Right lobe of liver (tissue), 6 donors: ENCODE measurements at places on chromosomes 13 and 19. TPM values are rescaled to one million over a fixed set of nuclear protein-coding genes. Genes with fewer than 3 reads are reported as not detected.

GRCh38 chr13:109485136-109485794 is 301.1 kb downstream of the IRS2 start:
- H3K27me3 ChIP-seq, result no peaks in the 10 kb centered on the region
- H3K4me1 ChIP-seq, result no peaks in the 10 kb centered on the region
- no peak for DNase-seq
- no peak overlapping the region for H3K4me3 ChIP-seq

DNA sequence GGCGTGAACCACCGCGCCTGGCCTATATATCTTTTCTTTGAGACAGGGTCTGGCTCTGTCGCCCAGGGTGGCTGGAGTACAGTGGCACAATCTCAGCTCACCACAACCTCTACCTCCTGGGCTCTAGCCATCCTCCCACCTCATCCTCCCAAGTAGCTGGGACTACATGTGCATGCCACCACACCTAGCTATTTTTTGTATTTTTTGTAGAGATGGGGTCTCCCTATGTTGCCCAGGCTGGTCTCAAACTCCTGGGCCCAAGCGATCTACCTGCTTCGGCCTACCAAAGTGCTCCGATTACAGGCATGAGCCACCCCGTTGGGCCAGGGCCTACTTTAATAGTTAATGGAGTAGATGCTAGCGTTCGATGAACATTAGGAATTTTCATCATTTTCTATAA is 3.4 kb downstream of the TNPO2 start:
- H3K36me3 ChIP-seq, result peaks cover 14% of the 10 kb centered on the region
- no peaks in the 10 kb centered on the region for H3K27me3 ChIP-seq
- peaks cover 19% of the 10 kb centered on the region for H3K4me1 ChIP-seq
- no peak for DNase-seq

DNA sequence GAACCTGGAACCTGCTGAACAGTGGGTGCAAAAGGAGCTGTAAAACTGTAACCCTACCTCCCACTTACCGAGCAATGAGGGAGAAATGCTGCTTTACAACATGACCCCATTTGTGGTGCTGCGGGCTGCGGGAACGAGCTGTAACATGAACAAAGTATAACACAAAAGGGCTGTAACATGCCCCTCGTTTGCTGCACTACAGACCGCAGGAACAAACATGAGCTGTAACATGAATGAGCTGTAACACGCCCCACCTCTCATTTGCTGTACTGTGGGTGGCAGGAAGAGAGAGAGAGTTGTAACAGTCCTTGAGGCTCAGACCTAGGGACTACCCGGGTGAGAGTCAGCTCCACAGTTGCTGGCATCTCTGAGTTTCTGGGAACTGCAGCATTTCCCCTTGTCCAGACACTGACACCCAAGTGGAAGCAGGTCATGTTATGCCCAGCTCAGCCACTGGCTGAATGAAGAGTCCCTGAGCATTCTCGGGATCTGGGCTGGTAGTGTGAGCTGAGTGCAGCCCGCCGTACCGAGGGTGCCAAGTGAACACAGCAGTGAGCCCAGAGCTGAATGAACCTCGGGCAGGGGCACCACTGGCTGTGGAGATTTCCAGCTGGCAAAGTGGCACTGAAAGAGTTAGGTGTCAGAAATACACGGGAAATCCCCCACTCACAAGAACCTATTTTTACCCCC is 1385.3 kb upstream of the SPRY2 start:
- H3K36me3 ChIP-seq, result no peaks in the 10 kb centered on the region
- H3K4me1 ChIP-seq, result no peaks in the 10 kb centered on the region
- DNase-seq, result no peak
- H3K4me3 ChIP-seq, result no peak overlapping the region
- no peak overlapping the region for H3K27ac ChIP-seq

DNA sequence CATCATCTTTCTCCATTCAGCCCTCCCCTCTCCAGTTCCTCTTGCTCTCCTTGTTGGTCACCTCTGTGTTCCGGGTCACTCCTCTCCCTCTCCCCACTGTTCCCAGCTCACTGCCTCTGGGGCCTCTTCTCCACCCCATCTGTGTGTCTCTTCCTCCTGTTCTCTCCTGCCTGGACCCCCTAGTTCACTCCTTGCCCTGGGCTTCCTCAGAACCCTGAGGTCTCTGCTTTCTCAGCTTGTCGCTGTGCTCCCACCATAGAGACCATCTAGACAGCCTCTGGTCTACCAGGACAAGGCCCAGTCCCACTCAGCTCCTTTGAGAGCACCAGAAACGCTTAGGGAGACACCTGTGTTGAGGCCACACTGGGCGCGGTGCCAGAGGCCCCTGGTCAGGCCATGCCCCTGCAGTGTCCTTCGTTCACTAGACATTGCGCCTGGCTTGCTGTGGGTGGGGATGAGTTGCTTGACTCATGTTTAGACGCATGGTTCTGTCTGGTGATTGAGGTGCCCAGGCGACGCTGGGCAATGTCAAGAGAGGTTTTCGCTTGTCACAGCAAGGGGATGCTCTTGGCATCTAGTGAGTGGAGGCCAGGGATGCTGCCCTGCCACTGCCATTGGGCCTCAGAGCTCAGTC is 4.8 kb downstream of the LENG9 start:
- no peak for DNase-seq
- H3K4me1 ChIP-seq, result no peaks in the 10 kb centered on the region
- H3K27me3 ChIP-seq, result no peaks in the 10 kb centered on the region
- peaks cover 83% of the 10 kb centered on the region for H3K36me3 ChIP-seq

DNA sequence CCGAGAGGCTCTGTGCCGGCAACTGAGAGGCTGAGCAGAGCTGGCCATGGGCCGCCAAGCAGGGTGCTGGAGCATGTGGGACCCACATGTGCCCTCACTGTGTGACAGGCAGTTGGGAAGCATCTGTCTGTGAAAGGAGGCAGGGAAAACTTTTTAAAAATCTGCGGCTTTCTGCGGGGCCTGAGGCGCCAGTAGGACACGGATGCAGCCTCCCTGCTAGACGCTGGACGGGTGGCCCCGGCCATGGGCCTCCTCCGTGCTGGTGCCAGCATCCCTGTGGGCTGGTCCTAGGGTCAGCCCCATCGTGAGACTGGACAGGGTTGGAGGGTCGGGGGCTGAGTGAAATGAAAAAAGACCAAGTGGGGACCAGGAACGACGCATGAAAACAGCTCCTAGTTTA is 20.9 kb upstream of the DCUN1D2 start:
- no peak overlapping the region for H3K27ac ChIP-seq
- H3K4me3 ChIP-seq, result no peak overlapping the region
- H3K36me3 ChIP-seq, result peaks cover 7% of the 10 kb centered on the region
- no peak for DNase-seq
- no peaks in the 10 kb centered on the region for H3K4me1 ChIP-seq
- no peaks in the 10 kb centered on the region for H3K27me3 ChIP-seq

GRCh38 chr13:70386919-70387318 is 278.7 kb upstream of the KLHL1 start:
- H3K27ac ChIP-seq, result no peak overlapping the region
- no peak overlapping the region for H3K4me3 ChIP-seq
- H3K27me3 ChIP-seq, result no peaks in the 10 kb centered on the region
- H3K4me1 ChIP-seq, result peaks cover 11% of the 10 kb centered on the region
- H3K36me3 ChIP-seq, result no peaks in the 10 kb centered on the region

DNA sequence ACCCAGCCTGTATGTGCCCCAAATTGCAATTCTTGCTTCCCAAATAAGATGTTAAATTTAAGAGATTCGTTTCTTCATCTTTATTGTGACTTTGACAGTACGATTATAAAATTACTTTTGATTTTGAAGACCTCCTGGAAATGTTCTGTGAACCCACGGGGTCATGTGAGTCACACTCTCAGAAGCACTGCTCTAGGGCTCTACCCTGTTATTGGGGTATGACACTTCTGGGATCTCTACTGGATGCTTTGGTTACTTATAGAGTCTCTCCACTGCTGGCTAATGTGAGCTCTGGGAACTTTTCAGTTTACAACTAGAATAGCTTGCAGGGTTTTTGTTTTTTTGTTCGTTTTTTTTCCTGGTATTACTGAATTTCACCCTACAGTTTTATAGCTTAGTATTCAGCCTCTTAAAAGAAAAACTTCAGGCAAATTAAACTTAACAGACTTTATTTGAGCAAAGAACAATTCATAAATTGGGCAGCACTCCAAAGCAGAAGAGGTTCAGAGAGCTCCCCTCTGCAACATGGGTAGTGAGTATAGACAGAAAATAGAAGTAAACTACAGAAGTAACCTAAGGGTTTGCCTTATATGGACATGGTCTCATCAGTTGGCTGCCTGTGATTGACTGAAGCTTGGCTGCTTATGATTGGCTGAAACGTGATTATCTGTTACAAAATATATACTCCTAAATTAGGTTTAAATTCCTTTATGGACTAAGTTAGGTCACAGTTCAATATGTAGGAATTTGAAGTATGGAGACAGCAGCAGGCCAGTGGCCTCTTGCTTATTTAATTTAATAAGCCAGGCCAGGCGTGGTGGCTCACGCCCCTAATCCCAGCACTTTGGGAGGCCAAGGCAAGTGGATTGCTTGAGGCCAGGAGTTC is 28.5 kb upstream of the PSPC1 start:
- no peaks in the 10 kb centered on the region for H3K4me1 ChIP-seq
- H3K27me3 ChIP-seq, result no peaks in the 10 kb centered on the region
- no peak overlapping the region for H3K4me3 ChIP-seq
- no peak for DNase-seq

GRCh38 chr13:106350208-106350607 is 185.3 kb downstream of the EFNB2 start:
- H3K36me3 ChIP-seq, result no peaks in the 10 kb centered on the region
- no peaks in the 10 kb centered on the region for H3K4me1 ChIP-seq
- DNase-seq, result no peak
- H3K4me3 ChIP-seq, result no peak overlapping the region
- H3K27ac ChIP-seq, result no peak overlapping the region
- no peaks in the 10 kb centered on the region for H3K27me3 ChIP-seq

- DNase-seq, result no peak
- no peaks in the 10 kb centered on the region for H3K4me1 ChIP-seq
- no peak overlapping the region for H3K4me3 ChIP-seq
- no peaks in the 10 kb centered on the region for H3K27me3 ChIP-seq
- H3K36me3 ChIP-seq, result no peaks in the 10 kb centered on the region
- peak overlapping the region; percentile 79 for H3K27ac ChIP-seq
Measured at GRCh38 chr13:98665638-98665995, 86.9 kb downstream of the SLC15A1 start.

GRCh38 chr13:33684874-33685273 is 133.1 kb upstream of the RFC3 start:
- H3K36me3 ChIP-seq, result no peaks in the 10 kb centered on the region
- no peaks in the 10 kb centered on the region for H3K27me3 ChIP-seq
- no peak for DNase-seq
- H3K4me3 ChIP-seq, result no peak overlapping the region

EEF1AKMT1 gene
- 6.5 TPM for total RNA-seq

SBSN gene
- total RNA-seq, result 0.24 TPM

TSKS gene
- not detected for total RNA-seq

PCDH9 gene
- 1.6 TPM for total RNA-seq

ATP8B3 gene
- 0.86 TPM for total RNA-seq

SELENOV gene
- total RNA-seq, result not detected
